Activated CD4-positive, alpha-beta T cell treated with anti-CD3 and anti-CD28 coated beads, Interleukin-2, amount 10 ng/mL, durations not matched to agents 7 days and 5 days (primary cell): ENCODE measurements at places on chromosomes 11 and 22. TPM values are rescaled to one million over a fixed set of nuclear protein-coding genes. Genes with fewer than 3 reads are reported as not detected.
A peak's percentile ranks its signal among the peaks of the same experiment; 100 is the strongest.

AGBL2 gene
- total RNA-seq = 4.9 TPM

- no peak for DNase-seq
- H3K4me1 ChIP-seq = peaks cover 49% of the 10 kb centered on the region
- H3K27me3 ChIP-seq = no peaks in the 10 kb centered on the region
- peak overlapping the region; percentile 68 for H3K27ac ChIP-seq
- H3K4me3 ChIP-seq = no peak overlapping the region
- peaks cover 5% of the 10 kb centered on the region for H3K36me3 ChIP-seq
These were observed 78.4 kb downstream of the SIK3 start for GRCh38 chr11:117019871-117020270.

DNA sequence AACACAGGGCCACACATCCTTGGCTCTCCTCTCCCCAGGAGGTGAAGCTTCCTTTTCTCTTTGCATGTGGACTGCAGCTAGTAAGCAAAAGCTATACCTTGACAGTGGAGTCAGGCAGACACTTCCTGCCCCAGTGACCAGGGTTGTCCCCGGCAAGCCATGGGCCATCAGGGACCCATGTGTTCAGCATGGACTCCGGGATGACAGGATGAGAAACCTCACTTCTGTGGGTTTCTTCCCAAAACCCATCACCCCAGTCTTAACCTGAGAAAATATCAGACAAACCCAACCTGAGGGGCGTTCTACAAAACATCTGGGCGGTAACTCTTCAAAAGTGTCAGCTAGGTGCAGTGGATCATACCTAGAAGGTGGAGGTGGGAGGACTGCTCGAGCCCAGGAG is 40.2 kb downstream of the GNB1L start:
- DNase-seq = no peak
- H3K4me3 ChIP-seq = no peak overlapping the region
- peaks cover 10% of the 10 kb centered on the region for H3K4me1 ChIP-seq
- no peaks in the 10 kb centered on the region for H3K36me3 ChIP-seq
- no peak overlapping the region for H3K27ac ChIP-seq

DNA sequence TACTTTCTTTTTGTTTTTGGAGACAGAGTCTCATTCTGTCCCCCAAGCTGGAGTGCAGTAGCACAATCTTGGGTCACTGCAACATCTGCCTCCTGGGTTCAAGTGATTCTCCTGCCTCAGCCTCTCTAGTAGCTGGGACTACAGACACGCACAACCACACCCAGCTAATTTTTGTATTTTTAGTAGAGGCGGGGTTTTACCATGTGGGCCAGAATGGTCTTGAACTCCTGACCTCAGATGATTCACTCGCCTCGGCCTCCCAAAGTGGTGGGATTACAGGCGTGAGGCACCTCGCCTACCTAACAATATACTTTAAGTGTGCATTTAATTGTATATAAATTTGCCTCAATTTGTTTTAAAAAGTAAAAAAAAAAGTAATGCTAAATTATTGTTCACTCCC is 38.4 kb downstream of the GRK3 start:
- H3K36me3 ChIP-seq = peaks cover 15% of the 10 kb centered on the region
- DNase-seq = no peak
- H3K4me1 ChIP-seq = peaks cover 17% of the 10 kb centered on the region
- H3K27me3 ChIP-seq = no peaks in the 10 kb centered on the region

MOGAT2 gene
- not detected for total RNA-seq

DNA sequence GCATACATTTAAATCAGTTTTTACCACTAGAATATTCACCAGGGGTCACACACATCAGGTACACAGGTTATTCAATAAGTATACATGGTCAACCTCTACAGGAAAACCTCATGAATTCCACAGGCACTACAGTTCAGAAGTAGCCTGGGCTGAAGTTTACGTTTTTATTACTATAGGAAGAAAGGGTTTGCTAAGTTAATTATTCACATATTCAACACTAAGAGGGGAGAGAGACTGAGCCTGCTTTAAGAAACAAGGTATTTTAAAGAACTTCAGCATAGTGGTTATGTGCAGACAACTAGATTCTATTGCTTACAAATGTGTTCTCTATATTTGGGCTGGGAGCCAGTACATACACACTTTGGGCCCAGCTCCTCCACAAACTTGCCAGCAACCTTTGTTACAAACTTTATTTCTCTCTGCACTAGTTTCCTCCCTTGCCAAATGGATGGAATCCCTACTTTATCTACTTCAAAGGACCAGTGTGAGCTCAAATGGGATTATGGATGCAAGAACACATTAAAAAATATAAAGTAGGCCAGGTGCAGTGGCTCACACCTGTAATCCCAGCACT is 31.9 kb downstream of the IL18BP start:
- peaks cover 19% of the 10 kb centered on the region for H3K4me1 ChIP-seq
- H3K4me3 ChIP-seq = no peak overlapping the region
- H3K27me3 ChIP-seq = no peaks in the 10 kb centered on the region
- no peak for DNase-seq
- peaks cover 30% of the 10 kb centered on the region for H3K36me3 ChIP-seq
- no peak overlapping the region for H3K27ac ChIP-seq

- no peak overlapping the region for H3K27ac ChIP-seq
- DNase-seq = no peak
- H3K4me3 ChIP-seq = no peak overlapping the region
- peaks cover 16% of the 10 kb centered on the region for H3K36me3 ChIP-seq
- H3K4me1 ChIP-seq = peaks cover 4% of the 10 kb centered on the region
These were observed 138.1 kb downstream of the TBC1D22A start for GRCh38 chr22:46900549-46900948.

DNA sequence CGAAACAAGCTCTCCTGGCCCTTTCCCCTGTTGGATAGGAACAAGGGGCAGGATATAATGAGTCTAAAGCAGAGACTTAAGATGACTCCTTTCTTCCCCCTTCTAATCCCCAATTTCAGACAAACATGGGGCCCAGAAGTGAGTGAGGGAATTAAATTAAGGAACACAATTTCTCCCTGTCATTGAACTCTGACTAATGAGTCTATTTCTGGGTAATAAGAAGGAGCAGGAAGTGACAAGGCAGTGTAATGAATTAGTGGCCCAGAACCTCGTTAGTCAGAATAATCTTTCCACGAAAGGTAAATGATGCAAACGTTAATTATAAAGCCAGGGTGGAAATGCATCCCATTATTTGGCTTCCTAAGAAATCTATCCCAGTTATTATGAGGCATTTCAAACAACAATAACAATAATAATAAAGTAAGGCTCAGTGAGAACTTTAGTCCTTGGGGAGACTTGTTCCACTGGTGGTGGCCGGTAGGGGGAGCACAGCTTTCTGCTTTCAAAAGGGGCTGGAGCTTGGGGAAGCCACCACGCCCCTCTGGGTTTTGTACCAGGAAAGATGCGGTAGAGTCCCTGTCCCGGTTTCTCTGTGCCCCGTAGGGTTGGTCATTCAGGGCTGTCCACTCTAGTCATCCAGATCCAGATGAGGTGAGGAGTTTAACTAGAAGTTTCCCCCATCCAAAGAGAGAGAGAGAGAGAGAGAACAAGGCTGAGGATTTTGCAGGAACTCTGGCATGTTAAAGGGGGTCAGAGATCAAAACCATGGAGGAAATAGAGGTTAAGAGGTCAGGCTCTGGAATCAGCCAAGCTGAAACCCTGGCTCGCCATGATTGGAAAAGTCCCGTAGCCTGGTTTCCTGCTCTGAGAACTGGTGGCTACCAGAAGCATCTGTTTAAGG is 298.3 kb downstream of the NTM start:
- H3K4me1 ChIP-seq = no peaks in the 10 kb centered on the region
- DNase-seq = peak; percentile 39
- H3K27me3 ChIP-seq = no peaks in the 10 kb centered on the region
- no peak overlapping the region for H3K4me3 ChIP-seq
- H3K36me3 ChIP-seq = no peaks in the 10 kb centered on the region
- no peak overlapping the region for H3K27ac ChIP-seq
